Stimulated activated CD8-positive, alpha-beta memory T cell treated with anti-CD3 and anti-CD28 coated beads, Interleukin-7, amount 100 ng/mL, for 1 hour (primary cell): ENCODE measurements at places on chromosomes 7 and 10.

DNA sequence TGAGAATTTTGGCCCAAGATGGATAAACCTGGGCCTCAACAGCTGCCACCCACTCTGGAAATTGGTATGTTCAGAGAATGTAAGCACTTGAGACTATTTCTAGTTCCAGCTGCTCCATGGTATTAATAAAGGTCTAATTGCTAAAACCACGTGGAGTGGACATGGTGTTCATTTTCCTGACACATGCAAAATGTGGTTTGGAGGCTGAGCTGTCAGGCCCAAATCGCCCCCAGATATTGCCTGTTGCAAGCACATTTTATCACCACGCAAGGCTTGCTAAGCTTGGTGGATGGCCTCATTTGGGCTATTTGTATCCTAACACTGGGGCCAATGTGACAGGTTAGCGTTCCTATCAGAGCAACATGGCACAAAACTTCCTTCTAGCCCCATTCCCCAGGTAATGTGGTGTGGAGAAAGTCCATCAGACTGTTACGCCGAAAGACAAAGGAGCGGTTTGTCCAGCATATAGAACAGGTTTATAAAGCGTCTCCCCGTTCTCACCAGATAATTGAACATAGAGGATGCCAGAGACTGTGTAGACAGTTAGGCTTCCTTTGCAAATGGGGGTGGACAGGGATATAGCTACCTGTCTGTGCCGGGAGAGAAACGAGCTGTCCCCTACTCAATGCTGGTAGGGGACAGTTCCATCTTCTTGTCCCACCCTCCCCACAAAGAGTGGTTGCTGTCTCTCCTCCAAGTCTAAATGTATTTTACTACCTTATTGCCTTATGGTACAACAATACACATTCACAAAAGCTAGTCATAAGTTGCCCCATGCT is 78.0 kb upstream of the ANKRD1 start:
- DNase-seq, result no peak

- DNase-seq, result no peak
These were observed 9.3 kb downstream of the ZC3HAV1L start for GRCh38 chr7:139026551-139026950.

GRCh38 chr7:137454767-137455166 is 111.2 kb upstream of the PTN start:
- no peak for DNase-seq

- no peak for DNase-seq
These were observed 13.7 kb downstream of the VIM start for GRCh38 chr10:17241611-17242333.

DNA sequence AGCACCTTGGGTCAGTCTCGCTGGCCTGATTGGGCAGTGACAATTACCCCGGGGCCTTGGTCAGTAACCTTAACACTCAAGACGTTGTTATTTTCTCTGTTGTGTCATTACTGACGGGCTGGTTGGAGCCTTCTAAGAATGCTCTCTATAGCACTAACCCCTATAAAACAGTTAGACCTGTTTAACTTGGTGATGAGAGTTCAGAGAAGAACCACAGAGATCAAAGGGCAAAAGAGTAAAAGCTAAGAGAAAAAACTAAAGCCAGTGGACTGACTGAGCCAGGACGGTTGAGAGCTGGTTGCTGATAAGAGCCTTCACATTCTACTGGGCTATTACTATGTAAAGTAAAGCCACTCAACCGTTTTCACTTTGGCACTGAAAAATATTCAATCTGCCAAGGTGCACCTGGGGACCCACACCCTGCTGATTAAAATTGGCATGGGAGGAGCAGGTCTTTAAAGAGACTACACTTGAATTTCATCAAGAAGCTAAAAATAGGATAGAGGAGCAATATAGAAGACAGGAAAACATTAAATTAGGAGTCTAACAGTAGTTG is 13.6 kb upstream of the ITGB1 start:
- DNase-seq, result no peak

DNA sequence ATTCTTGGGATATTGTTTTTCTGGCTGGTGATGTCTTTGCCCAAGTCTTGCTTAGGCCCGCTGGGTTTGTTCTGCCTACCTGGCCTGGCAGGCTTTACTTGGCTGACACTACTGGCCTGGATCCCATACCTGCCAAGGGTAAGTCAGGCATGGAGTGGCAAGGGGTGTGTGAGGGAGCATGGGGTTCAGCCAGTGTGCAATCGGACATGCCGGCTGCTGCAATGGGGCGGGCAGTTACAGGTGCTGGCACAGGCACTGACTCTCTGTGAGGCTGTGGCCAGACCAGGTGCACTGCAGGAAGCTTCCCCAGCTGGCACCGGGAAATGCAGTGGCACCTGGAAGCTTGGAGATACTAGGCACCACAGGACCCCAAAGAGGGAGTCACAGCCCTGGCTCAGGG is 168.4 kb downstream of the PON1 start:
- no peak for DNase-seq

- DNase-seq, result no peak
These were observed 99.6 kb upstream of the CCNY start for GRCh38 chr10:35236739-35237138.

DNA sequence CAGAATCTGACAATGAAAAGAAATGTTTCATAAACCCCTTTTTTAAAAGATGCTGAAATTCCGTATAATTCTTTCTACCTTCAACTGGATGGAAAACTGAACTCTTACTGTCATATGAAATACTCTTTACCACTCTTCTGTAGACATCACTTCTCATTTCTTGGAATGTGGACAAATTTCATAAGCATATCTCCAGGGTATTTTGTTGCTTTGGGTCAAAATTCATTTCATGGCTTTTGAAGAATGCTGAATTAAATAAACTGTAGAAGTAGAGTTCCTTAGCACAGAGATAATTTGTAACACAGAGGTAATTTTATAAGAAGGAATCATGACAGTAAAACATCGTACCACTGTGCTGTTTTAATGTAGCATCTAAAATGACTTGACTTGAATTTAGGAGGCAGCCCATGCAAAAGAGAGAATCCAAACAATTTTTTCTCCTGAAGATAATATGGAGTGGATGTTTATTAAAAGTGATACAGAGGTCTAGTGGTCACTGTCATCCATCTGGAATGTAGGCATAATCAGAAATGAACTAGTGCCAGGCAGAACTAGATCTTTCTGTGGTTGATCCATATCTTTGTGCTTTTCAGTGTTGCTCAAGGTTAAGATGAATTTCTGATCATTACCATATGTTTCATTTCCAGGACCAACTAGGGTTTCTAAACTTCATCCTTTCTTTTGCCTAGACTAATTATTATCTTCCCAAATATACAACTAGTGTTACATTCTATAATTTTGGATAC is 492.0 kb downstream of the KIF20B start:
- DNase-seq, result no peak
